ENCODE measurements at places on chromosomes 16 and 17. TPM values are rescaled to one million over a fixed set of nuclear protein-coding genes. Genes with fewer than 3 reads are reported as not detected.

Gene TMC7
- total RNA-seq: 8.8 TPM

Gene GAS7
- total RNA-seq: 0.10 TPM

Gene NPIPB6
- total RNA-seq: 1.1 TPM

Gene TPSAB1
- not detected for total RNA-seq

Gene RFFL
- total RNA-seq: 17.3 TPM

Gene CAVIN1
- 1,287 TPM for total RNA-seq

Gene PIRT
- not detected for total RNA-seq

Gene ASGR2
- total RNA-seq: not detected
